ENCODE measurements at places on chromosomes 6 and 20. TPM values are rescaled to one million over a fixed set of nuclear protein-coding genes. Genes with fewer than 3 reads are reported as not detected.

The EHMT2 gene
- total RNA-seq, result 24.0 TPM

The KIF25 gene
- total RNA-seq, result not detected

The BACH2 gene
- total RNA-seq, result 3.7 TPM

The HCK gene
- total RNA-seq, result 8.4 TPM

The FOXQ1 gene
- total RNA-seq, result not detected

The PRSS35 gene
- 29.7 TPM for total RNA-seq

The RFX6 gene
- total RNA-seq, result not detected

The MATN4 gene
- total RNA-seq, result 0.52 TPM

The SAYSD1 gene
- 17.2 TPM for total RNA-seq

The LY6G5C gene
- total RNA-seq, result not detected

The MYLK2 gene
- 21.9 TPM for total RNA-seq

The TRIM15 gene
- total RNA-seq, result not detected

The FAM83B gene
- not detected for total RNA-seq
